ENCODE measurements at places on chromosomes 2 and 18.

DNA sequence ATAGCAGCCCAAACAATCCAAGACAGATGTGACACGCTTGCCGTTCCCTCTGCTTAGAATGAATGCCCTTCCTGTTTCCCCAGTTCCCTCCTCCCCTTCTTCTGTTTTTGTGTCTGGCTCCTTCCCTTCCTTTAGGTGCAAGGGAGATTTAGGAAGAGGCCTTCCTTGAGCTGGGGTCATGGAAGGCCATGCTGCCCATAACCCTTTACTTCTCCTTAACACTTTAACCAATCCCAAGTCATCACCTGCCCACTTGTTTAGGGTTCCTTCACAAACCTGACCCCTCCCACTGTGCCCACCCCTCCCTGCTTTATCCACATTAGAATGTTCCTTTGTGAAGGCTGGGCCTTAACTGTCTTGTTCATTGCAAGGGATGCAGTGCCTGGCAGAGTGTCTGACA, 24.9 kb downstream of the TMEM247 start:
- no peak for DNase-seq

DNA sequence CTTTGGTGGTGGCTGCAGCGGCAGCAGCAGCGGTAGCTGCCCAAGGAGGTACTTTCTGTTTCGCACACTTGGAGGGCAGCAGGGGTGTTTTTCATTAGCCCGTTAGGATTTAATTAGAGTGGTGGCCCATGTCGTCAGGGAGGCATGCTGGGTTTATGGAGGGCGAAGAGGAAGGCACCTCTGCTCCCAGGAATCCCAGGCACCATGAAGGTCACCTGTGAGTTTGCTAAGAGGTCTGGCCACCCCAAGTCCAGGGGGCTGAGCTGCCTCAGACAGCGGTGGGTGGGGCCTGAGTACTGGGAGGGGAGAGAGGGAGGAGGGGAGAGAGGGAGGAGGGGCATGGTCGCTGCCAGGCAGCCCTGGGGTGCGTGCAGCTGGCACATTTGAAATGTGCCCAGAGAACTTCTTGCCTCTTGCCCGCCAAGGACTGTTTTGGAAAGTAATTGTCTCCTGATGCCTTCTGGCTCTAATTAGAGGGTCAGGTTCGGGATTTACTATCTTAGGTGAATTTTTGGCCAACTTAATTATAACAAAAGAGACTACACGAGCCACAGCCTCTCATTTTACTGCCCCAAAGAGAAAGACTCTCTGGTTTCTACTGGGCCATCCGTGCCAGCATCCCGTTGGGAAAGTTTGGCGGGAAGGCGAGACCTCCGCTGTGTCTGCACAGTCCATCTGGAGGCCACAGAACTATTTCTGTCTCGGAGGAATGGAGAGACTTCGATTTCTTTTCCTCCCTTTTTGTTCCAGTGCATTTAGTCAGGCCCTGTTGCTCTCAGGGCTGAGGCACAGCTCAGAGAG, 62.0 kb downstream of the GLI2 start:
- no peak for DNase-seq

DNA sequence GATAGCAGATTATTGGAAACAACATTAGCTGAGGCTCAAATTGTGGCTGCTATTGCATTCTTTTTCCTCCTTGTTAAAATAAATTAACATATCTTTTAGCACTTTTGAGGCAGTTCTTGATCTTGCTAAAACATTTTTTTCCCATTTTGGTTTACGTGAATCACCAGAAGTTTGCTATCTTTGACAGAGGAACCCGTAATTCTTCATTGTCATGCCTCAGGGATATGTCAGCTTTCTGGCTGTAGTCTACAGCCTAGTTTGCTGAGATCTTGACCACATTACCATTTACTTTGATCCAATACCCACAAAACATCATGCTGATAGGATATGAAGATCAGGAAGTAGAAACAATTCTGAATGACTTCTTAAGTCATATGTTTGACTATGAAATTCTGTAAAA, 25.1 kb upstream of the FANCL start:
- DNase-seq: no peak

DNA sequence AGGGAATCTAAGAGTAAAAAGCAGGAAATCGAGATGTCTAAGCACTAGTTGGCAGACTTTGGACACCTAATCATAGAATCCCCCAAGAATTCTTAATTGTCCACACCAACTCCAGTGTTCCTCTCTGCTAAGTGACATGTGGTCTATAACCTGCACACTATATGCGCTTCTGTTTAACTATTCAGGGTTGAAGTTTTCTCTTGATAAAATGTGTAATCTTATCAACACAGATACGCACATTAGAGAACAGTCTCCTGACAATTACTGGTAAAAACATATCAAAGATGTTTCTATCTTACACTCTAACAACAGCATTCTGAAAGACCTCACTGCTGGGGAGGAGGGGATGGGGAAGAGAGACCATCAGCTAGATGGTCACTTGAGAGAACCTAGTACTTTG, 3.9 kb downstream of the ABCB11 start:
- DNase-seq: no peak

- no peak for DNase-seq
These were observed 46.4 kb upstream of the SPP2 start for GRCh38 chr2:234003972-234004617.

DNA sequence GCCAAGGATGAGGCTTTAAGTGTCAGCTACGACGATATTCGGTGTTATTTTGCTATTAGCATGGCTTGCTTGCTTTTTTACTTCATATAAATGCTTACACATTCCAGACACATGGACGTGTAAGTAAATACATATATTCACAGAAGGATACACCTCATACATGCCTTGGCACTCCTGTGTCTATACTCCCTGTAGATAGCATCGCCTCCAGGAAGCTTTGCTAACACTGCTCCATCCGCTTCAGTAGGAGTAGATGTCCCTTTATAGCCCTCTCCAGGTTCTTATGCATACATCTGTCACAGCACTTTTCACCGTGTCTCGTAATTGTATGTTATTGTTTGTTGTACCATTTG, 27.5 kb upstream of the KCTD1 start:
- no peak for DNase-seq

DNA sequence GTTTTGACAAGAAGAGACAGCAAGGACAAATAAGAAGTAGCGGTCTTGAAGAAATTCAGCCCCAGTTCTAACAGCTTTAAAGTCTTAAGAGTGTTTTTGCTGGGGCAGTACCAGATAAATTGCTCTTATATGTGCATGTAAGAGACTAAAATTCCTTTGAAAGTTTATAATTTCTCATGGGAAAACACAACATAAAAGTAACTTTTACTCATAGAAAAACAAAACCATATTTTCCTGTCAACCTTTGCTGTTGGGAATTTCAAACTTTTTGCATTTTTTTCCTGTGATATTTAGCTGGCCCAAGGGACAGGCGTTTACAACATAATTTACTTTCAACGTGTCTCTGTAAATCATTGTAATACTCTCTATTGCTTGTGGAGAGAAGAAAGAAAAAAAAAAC, 767.8 kb upstream of the ZEB2 start:
- DNase-seq: no peak

DNA sequence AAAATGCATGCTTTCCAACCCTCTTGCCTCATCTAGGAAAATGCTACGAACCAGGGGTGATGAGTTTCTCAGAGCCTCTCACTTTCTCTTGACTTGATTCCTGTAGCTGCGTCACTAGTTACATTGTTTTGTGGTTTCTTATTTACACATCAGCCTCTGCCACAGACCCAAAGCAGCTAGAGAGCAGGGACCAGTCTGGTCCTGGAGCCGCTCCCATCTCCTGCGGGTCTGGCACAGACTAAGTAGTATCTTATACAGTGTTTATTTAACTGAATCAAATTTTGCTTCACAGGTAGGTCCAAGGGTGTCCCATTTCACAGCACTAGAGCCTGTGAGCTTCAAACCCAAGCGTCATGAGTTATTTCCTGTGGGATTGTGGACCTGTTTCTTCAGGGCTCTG, 310.5 kb downstream of the MYCN start:
- DNase-seq: no peak

- no peak for DNase-seq
These were observed 515.0 kb upstream of the DDX18 start for GRCh38 chr2:117299451-117299850.

DNA sequence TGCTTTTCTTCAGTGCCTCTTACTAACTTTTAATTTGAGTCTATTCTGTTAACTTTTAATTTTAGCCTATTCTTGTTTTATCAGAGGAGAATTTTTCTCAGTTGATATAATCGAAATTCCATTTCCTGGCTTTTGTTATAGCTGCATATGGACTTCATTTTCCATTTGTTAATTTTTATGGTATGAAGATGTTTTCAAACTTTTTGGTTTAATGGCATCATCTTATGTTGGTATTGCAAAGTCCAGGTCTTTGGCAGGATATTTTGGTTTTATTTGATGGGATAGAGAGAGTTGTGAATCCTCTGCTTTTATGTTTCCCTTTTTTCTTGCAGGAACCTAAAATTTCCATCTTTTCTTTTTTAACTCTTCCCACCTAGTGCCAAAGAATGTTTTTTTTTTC, 70.9 kb upstream of the RAPGEF4 start:
- DNase-seq: no peak

DNA sequence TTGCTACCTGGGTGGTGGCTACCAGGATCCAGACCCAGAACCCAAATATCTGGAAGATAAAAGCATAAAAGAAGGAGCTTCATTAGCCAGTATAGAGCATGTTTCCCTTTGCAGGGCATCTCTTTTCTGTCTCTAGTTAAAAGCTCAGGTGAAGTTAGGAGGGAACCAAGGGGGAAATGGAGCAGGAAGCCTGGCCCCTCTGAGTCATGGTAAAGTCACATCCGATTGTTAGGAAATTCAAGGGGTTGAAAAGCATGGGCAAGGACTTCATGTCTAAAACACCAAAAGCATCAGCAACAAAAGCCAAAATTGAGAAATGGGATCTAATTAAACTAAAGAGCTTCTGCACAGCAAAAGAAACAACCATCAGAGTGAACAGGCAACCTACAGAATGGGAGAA, 126.9 kb downstream of the RPIA start:
- DNase-seq: no peak

GRCh38 chr18:75429975-75430374, 2.5 kb upstream of the SMIM21 start:
- DNase-seq: no peak

GRCh38 chr2:233801357-233802131, 23.4 kb downstream of the MROH2A start:
- DNase-seq: no peak

- DNase-seq: no peak
These were observed 12.2 kb downstream of the LONRF2 start for GRCh38 chr2:100309973-100310719.

All from NCI-H1694 treated with DMSO at 0.1 percent for 48 hours (cell line).